ENCODE measurements at places on chromosomes 3 and 15.

DNA sequence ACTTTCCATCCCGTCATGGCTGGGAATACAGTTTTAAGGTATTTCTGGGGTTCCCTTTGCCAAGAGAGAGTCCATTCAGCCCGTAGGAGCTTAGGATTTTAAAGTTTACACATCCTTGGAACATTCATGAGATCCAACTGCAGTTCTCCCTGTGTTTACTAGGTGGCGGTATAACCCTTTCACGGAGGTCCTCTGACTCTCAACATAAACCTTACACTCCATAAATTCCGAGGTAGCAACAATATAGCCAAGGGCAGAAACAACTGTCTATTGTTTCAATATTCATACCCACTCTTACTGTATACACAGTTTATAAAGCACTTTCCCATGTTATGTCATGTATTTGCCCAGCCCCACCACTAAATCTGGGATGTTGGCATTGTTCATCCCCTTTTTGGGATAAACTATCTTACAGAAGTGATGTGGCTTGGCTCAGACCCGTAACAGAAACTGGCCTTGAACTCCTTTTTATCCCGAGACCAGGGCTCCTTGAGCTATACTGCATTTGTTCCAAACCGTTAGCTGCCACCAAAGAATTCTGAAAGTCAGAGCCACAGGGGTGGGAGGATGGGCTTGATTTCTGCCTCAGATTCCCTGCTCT, 69.2 kb upstream of the COL6A5 start:
- DNase-seq, result no peak

GRCh38 chr3:172704001-172704400, 6.9 kb downstream of the NCEH1 start:
- no peak for DNase-seq

DNA sequence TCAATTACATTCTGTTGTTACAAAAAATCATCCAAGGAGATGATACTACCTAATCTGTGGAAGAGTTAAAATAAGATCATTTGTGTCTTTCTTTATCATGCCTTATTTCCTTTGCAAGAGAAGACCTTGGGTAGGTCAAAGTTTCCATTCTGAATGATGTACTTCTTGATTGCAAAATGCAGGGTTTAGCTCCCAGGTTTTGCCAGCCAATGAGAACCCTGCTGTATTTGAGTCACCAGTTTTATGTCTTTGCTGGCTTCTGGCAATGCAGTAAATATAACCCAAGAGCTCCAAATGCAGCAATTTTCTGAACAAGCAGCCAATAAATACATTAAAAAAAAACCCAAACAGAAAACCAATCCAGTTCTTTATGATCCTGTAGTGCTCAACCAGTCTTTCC, 204.9 kb downstream of the CADPS start:
- DNase-seq, result no peak

- no peak for DNase-seq
Measured at GRCh38 chr3:152505926-152506325, 237.2 kb downstream of the MBNL1 start.

- no peak for DNase-seq
Measured at GRCh38 chr3:48848816-48849515, 1.3 kb upstream of the PRKAR2A start.

GRCh38 chr3:56025326-56025725, 442.9 kb downstream of the ERC2 start:
- no peak for DNase-seq

GRCh38 chr3:112585782-112586181, 23.9 kb downstream of the SLC35A5 start:
- no peak for DNase-seq

DNA sequence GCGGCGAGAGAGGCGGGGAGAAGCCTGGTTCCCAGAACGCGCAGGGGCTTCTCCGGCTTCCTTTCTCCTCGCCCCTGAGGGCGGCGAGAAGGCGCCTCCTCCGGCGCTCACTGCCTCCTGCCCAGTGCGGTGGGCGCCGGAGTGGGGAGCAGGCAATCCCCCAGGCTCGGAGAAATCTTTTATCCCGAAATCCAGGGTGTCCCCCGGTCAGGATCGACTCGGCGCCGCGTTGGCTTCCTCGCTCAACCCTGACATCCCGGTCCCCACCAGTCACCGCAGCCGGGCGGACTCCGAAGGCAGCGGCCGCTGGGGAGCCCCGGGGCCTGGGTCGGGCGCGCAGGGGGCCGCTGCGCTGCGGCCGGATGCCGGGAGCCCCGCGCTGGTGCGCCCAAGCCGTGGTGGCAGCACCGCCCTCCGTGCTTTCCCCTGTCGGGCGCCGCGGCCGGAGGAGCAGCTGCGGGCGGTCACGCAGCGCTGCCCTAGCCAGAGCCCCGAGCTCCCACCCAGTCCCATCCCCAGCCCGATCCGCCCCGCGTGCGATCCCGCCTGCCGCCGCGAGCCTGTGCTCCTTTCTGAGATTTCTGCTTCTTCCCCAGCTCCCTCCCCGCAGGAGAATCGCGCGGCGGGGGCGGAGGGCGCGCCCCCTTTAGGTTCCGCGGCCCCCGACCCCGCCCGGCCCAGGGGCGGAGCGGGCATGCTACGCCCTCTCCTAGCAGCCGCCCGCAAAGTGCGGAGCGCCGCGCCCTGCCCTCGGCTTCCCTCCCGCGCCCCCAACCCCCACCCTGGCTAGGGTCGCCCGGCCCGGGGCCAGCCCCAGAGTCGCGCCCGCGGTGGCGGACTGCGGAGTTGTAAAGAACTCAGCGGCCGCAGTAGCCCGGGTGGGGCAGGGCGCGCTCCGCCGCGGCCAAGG, 683 bp upstream of the CACNA2D3 start:
- no peak for DNase-seq

DNA sequence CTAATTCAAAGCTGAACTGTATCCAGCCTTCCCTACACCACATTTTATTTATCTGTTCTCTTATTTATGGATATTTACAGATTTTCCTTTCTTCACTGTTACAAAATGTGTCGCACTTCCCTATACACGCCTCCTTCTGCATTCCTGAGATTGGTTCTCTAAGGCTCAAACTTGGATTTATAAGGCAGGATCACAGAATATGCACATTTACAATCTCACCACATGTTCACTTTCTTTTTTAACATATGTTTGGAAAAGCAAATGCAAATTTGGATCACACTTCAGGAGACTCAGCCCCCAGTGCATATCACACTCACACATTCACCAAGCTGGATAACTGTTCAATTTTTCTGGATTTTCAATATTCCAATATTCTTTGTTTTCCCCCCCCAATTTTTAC, 31.8 kb upstream of the ARHGEF3 start:
- DNase-seq, result no peak

DNA sequence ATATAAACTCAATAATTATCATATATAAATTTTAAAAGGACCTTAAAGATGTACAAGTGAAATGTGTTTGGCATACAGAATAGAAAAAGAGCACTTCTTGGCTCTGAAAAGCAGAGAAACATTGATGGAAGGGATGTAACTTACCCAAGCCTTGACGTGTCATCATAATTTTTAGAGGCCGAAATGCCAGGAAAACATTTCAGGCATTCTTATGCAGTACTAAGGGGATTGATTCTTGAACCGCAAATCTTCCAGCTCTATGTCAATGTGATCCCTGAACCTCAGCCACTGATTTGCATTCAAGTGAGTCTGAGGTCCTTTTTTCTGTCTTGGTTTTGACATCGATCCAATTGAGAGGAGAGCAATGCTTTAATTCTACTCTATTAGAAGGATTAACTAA, 97.8 kb downstream of the CLDN1 start:
- no peak for DNase-seq

DNA sequence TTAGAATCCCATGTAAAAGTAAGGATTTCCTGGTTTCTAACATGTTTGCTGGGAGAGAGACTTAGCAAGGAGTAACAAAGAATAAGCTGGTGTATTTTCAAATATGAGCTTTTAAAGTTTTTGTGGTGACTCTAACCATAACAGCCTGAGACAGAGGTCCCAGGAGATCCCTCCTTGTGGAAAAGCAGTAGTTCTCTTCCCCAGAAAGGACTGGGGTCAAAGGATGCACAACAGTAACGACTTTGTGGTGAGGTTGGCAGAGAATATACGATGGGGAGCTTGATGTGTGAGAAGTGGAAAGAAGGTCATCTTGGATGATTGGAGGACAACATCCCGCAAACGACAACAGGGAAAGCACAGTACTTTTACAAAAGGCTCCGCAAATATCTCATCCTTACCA, 38.2 kb downstream of the ABHD5 start:
- DNase-seq, result no peak

DNA sequence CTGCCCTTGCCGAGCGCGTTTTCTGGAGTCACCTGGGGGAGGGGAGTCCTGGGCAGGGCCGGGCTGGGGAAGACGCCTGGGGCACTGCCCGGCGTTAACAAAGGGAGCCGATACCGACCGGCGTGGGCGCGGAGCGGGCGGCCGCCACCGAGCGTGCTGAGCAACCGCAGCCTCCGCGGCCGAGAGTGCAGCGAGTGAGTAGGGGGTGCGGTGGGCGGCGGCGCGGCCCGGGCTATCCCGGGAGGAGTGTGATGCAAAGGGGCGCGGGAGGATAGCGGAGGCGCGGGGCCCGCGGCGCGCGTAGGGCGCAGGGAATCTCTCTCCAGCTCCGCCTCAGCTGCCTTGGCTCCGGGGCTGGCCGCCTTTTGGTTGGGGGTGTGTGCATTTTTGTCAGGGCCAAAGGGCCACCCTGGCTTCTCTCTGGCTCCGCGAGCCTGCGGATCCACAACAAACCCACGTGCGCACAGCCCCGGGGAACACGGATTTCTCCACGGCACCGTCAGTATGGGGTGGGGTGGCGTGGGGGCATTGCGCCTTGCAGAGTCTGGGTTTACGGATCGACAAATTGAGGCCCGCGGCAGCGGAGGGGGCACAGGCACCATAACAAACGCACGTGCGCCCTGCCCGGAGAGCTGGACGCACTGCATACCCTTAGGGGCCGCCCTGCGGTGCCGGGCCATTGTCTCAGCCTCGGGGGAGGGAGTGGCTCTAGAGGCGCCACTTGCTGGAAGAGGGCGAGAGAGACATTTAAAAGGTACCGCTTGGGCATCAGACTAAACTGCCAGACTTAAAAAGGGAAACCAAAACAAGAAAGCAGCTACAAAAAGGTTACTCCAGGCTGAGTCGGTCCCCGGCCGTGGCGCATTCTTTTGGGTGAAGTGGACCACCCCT, 560 bp downstream of the ST6GAL1 start:
- DNase-seq, result peak; percentile 64

- no peak for DNase-seq
Measured at GRCh38 chr3:139302084-139302800, 41.6 kb upstream of the MRPS22 start.

GRCh38 chr3:32401556-32402081, 10.0 kb downstream of the CMTM7 start:
- DNase-seq, result peak; percentile 42

GRCh38 chr3:56682462-56683121, 473 bp downstream of the TASOR start:
- peak; percentile 67 for DNase-seq

GRCh38 chr3:126339466-126339865, 17.7 kb downstream of the KLF15 start:
- DNase-seq, result no peak

DNA sequence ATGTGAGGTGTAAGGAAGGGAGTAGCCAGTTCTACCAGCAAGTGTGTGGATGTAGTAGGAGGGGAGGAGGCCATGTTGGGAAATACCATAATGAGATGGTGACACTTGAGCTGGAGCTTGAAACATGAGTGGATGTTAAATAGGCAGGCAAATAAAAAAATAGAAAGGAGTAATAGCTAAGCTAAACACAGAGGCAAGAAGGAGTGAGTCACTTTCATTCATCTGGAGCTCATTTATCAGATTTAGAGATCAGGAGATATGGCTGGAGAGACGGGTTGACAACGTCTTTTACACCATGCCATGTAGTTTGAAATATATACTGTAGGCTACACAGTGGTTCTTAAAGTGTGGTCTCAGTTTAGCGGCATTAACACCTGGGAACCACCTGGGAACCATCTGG, 390.5 kb downstream of the DIPK2A start:
- DNase-seq, result no peak

DNA sequence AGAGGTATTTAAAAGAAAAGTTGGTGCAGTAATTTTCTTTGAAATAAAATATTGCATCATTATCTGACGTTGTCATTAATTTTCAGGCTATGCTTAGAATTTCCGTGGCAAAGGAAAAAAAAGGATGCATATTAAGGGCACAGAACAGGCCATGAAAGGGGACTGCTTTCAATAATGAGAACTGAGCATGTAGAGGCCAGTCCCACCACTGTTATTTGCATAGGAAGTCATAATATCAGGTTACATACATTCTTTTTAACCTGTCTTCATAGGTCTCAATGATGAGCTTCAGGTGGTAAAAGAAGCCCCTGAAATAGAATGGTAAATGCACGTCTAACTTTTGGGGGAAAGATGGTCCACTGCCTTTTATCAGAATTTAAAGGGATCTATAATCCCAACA, 272.1 kb upstream of the ALCAM start:
- DNase-seq, result no peak

DNA sequence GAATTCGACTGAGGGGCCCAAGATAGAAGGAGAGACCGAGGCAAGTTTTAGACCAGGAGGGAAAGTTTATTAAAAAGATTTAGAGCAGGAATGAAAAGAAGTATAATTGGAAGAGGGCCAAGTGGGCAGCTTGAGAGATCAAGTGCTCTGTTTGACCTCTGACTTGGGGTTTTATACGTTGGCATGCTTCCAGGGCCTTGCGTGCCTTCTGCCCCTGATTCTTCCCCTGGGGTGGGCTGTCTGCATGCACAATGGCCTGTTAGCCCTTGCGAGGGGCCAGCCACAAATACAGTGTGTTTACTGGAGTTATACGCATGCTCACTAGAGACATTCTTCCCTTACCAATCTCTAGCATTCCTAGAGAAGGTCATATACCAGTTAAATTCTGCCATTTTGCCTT, 70.7 kb upstream of the LARS2 start:
- no peak for DNase-seq

DNA sequence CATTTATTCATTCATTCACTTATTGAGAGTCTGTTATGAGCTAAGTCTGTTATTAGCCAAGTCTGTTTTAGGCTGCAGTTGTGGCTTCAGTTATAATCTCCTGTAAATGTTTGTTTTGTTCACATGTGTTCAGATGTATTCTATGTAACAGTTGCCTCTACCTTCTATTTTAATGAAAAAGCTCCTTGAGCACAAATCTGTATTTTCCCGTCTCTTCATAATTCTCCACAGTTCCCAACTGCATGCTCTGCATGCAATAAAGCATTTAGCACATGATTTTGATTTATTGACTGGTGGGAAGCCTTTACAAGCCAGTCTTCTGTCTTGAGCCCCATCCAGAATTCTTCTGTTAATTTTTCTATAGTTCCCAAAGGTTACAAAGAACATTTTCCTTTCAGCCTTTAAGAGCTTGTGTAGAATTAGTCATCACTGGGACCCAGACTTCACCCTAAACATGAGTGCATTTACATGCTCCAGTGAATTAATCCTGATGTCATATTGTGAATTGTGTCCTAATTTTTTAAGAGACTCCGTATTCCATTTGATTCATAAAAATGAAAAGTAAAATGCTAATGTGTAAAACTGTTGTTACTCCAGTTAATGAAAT, 122.3 kb upstream of the NR2E3 start:
- no peak for DNase-seq
